ENCODE measurements at places on chromosomes 12 and 14. TPM values are rescaled to one million over a fixed set of nuclear protein-coding genes. Genes with fewer than 3 reads are reported as not detected.

DNA sequence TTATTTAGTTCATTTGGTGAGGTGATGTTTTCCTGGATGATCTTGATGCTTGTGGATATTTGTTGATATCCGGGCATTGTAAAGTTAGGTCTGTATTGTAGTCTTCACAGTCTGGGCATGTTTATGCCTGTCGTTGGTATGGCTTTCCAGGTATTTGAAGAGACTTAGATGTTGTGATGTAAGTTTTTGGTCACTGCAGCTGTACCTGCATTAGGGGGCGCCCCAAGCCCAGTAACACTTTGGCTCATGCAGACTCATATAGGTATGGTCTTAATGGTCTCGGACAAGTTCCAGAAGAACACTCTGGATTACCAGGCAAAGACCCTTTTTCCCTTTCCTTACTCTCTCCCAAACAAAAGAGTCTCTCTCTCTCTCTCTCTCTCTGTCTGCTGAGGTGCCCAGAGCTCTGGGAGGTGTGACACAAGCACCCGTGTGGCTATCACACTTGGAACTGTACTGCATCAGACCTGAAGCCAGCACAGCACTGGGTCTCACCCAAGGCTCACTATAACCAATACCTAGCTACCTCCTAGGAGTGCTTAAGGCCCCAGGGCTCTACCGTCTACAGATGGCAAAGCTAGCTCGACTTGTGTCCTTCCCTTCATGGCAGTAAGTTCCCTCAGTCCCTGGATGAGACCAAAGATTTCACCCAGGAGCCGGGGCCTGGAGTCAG, 425.8 kb upstream of the ATXN7L3B start:
- DNase-seq: no peak

DNA sequence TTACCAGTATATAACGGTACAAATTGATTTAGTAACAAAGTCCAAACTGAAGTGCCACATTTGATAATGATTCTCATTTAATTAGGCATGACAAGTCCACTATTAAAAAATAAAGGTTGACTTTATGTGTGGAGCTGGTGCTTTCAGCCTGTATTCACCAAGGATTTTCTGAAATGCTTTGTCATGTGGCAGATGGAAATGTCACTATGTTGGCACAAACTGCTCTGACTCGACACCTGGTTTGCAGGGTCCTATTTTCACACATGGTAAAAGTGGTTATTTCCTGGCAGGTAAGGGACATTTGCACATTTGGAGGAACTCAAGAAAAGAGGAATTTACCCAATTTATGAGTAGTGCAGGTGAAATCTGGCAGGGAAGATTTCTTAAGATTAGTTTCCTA, 572.6 kb upstream of the MDGA2 start:
- DNase-seq: no peak

Gene ZC2HC1C
- total RNA-seq: 0.20 TPM

Gene SPIC
- total RNA-seq: not detected

GRCh38 chr12:87311206-87311605, 718.0 kb downstream of the C12orf50 start:
- DNase-seq: no peak

DNA sequence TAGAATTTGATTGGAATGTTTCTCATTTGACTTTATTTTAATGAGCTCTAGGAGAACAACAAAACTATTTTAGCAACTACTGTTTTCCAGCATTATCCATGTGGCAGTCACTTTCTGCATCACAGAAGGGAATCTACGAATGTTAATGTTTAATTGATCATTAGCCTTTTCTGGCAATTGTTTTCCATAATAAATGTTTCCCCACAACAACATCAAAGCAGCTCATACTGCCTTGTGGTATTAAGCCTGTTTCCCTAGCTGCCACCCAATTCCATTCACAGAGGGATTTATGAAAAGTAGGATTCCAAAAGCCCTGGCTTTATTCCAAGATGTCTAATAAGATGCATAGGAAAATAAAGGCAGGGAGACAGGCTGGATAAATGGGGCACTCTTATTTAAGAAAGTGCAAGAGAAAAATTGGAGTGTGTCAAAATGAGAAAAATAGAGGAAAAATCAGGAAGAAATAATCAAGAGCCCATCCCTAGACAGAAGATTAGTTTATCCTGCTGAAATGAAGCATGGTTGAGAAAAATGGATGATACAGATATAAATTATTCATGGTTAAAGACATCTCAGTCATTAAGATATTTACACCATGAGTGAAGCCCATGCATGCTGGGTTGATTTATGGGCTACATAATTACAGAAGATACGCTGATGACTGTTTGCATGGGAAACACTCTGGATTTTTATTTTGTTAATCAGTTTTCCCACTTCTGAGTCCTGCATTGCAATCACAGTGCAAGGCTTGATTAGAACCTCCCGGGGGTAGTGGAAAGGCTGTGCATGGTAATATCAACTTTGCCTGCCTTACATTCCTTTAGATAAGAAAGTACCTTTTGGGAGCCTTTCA, 180.3 kb downstream of the HELB start:
- DNase-seq: no peak

All from T-helper 17 cell (primary cell).